ENCODE measurements at places on chromosomes 4 and X. TPM values are rescaled to one million over a fixed set of nuclear protein-coding genes. Genes with fewer than 3 reads are reported as not detected.

The SERPINA7 gene
- not detected for total RNA-seq

- DNase-seq = peak; percentile 11
These were observed 69.0 kb upstream of the IQCM start for GRCh38 chr4:149884529-149885181.

DNA sequence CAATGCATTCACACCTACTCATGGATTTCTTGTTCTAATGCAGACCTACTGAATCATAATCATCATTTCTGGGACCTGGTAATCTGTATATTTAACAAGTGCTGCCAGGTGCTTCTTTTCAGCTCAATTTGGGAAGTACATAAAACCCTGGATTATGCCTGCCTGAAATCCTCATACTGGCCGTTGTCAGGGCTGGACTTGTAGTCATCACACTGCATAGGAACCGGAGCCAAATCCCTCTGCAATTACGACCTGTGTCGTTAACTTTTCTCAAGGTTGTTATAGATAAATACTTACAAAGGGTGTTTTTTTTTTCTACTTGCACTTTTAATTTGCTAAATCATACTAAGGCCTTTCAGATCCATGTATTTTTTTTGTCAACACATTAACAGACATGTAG lies 294.9 kb upstream of the PRPS2 start:
- no peak for DNase-seq

The C4orf51 gene
- not detected for total RNA-seq

The MAGED4 gene
- total RNA-seq = 5.7 TPM

The SGMS2 gene
- 74.7 TPM for total RNA-seq

The CCNA2 gene
- total RNA-seq = 32.6 TPM

- DNase-seq = no peak
These were observed 39.4 kb upstream of the OCIAD2 start for GRCh38 chr4:48945981-48946380.

DNA sequence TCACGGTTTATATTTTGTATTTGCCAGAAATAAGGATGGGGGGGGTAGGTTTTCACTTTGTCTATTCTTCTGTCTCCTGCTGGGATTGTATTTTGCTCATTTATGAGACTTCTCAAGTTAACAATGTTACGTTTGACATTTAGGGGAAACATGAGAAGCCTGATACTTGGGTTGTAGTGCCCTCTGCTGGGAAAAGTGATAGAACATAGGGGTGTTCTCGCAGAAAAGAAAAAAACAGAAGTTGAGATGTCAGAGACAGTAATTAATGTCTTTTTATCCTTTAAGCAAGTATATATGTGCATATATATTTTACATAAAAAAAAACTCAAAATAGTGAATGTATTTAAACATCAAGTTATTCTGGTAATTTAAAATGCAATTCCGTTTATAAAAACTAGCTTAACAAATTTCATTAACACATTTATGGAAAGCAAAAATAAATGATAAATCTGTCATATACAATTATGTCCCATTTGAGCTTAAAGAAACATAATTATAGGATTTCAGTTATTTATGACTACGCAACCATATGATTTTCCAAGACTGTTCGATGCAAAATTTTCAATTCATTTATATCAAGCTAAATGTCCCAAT lies 46.0 kb upstream of the TMPRSS11F start:
- peak; percentile 53 for DNase-seq

The TMPRSS11A gene
- not detected for total RNA-seq

DNA sequence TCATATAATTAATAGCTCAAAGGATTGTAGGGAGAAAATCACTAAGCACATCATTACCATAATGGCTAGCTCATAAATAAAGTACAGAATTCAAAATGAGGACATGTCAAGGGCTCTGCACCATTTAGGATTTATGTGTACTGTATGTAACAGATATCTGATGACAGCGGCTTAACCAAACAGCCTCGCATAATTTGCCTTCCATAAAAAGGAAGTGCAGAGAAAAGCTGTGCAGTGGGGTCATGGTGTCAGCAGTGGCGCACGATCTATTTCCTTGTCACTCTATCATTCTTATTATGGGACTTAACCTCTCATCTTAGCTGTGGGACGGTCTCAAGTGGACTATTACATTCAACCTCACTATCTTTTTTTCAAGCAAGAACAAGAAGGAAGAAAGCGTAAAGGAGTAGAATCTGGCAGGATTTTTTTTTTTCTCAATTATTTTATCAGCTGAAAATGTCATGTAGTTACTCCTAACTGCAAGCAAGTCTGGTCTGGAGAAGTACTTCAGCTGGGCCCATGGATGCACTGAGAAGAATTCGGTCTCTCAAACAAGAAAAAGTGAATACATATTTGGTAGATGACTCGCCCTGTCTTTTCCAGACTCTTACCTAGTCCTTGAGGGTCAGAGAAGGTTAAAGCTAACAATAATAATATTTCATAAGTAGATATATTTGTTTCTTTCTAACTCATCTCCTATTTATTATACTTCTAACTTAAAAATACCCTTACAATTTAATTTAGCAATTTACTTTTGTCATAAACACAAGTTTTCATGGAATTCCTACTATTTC lies 94.6 kb downstream of the COX18 start:
- DNase-seq = no peak

All from Calu3 (cell line).